ENCODE measurements at places on chromosomes 12 and 14.

- no peak for DNase-seq
Measured at GRCh38 chr12:71581206-71581605, 82.4 kb downstream of the ZFC3H1 start.

- DNase-seq: no peak
Measured at GRCh38 chr14:95713596-95714371, at the start of gene TCL1A. TSS of gene TCL1A (minus strand) at chr14:95714125. CDS start at chr14:95714066, 59 bp downstream.

GRCh38 chr14:35196571-35196970, 74.2 kb downstream of the PRORP start:
- DNase-seq: no peak

DNA sequence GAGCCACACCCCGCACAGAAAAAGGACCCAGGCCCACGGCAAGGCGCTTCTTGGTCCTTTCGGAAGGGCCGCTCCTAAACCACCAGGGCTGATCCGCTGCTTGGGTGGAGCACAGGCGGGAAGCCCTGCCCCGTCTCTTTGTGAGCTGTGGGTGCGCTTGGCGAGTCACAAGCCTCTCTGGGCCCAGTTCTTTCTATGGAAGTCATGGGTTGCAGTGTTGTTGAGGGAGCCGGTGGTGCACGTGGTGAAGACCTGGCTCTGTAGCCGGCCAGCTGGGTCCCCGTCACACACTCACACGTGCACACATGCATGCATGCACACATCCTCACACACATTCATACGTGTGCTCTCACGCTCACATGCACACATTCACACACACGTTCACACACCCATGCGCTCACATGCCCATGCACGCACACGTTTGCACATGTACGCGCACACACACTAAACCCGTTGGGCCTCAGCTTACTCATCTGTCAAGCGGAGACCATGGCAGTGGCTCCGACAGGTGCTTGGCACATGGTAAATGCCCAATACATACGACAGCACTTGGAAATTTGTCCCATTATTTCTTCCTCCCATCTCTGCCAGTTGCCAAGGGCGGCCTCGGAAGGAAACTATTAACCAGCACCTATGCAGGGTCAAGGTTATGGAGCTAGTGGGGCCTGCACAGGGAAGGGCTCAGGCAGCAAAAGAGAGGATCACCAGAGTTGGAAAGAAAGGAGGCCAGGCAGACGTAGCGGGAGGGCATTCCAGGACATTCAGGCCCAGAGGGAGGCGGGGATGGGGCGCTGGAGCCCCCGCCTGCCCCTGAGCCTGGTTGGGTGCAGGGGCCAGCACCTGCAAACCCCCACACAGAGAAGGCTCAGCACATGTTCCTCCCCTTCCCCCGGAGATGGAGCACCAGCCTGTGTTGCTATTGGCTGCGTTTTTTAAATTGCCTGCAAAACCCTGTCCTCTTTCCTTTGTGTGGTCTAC, 96.9 kb downstream of the SETD3 start:
- no peak for DNase-seq

- no peak for DNase-seq
Measured at GRCh38 chr12:5899675-5900074, 45.4 kb downstream of the ANO2 start.

Measured in anterior cingulate cortex (tissue), 58 donors.